ENCODE measurements at places on chromosomes 4 and X.

GRCh38 chr4:144739511-144740033 is 93.6 kb downstream of the HHIP start:
- DNase-seq, result no peak

GRCh38 chr4:3031357-3032082 is 42.8 kb downstream of the HTT-AS start:
- DNase-seq, result no peak

DNA sequence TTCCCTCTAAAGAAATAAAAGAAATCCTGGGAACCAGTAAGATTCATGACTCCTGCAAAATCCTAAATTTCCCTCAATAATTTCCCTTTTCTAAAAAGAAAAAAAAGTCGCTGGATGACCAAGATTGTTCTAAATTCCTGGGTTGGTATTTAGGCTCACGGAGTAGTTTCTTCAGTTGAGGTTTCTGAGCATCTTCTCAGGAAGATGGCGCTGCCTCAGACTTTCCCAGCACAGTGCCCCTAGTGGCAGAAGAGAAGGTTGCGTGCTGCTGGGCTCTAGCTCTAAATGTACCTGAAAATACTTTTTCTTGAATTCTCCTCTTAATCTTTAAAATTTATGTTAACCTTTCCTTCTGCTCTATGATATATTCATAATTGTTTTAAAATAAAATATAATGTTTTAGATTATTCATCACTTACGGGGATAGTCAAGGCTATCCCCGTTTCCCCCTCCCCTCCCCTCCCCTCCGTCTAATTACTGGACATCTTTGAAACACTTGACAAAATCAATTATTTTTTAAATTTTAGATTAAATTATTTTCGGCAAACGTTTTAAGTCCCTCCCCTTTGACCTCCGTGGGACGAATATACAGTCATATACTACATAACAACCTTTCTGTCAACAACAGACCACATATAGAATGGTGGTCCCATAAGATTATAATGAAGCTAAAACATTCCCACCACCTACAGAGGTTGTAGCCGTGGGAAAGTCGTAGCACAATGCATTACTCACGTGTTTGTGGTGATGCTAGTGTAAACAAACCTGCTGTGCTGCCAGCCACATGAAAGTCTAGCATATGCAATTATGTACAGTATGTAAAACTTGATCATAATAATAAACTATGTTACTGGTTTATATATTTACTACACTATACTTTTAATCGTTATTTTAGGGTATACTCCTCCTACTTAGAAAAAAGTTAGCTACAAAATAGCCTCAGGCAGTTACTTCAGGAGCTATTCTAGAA is 41.0 kb upstream of the GATB start:
- no peak for DNase-seq

DNA sequence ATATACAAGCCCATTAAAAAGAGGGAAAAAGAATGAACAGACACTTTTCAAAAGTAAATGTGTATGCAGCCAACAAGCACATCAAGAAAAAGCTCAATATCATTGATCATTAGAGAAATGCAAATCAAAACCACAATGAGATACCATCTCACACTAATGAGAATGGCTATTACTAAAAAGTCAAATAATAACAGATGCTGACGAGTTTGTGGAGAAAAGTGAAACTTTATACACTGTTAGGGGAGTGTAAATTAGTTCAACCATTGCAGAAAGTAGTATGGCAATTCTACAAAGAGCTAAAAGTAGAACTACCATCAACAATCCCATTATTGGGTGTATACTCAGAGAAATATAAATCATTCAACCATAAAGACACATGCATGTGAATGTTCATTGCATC is 203.0 kb downstream of the ARAP2 start:
- no peak for DNase-seq

- DNase-seq, result no peak
These were observed 90.6 kb upstream of the AFAP1 start for GRCh38 chr4:8030121-8030781.

DNA sequence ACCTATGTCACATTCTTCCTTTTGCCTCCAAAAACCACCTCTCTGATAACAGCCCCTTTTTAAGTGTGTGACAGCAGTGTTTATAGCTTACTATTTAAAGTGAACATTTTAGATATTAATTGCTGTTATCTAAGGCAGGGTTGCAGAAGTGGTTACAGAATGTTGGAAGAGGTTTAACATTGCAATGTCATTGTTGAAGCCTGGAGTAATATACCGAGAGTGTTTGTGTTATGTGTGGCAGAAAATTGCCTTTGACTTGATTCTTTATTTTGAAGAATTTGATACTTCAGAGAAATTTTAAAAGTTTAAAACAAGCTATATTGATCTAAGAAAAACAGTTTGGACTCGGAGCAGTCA is 37.1 kb downstream of the SMARCAD1 start:
- DNase-seq, result no peak

DNA sequence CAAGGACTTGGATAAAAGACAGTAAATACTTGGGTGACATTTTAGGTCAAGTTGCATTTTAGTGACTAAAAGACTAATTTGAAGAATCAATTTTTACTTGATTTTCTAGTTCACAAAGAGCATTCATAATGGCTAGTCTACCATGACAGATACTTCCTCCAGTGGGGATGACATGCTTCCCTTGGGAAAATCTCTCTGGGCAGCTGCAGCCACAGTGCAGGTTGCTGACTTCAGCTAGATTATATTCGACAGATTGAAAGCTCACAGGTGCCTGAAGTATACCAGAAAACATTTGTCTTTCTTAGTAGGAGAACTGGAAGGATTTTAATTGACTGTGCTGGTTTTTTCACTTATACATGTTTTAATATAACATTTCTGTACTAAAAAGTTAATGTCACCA is 209.6 kb upstream of the MAGEB2 start:
- DNase-seq, result no peak

GRCh38 chrX:46704767-46705386 is 54.0 kb downstream of the SLC9A7 start:
- no peak for DNase-seq

DNA sequence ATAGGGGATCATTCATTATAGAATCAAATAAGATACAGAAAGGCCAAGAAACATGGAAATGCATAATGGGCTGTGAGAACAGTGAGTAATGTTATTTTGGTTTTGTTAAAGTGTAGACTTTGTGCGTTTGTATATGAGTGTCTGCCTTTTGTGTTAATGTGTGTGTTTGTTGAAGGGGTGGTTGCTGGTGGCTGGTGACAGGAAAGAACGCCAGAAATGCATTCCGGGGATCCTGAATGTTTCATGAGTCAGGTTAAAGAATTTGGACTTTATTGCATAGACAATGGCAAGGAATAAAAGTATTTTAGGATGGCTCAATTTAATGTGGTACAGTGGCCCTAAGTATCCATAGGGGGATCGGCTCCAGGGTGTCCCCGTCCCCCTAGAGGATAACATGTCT is 1228.9 kb downstream of the PCDH7 start:
- no peak for DNase-seq

DNA sequence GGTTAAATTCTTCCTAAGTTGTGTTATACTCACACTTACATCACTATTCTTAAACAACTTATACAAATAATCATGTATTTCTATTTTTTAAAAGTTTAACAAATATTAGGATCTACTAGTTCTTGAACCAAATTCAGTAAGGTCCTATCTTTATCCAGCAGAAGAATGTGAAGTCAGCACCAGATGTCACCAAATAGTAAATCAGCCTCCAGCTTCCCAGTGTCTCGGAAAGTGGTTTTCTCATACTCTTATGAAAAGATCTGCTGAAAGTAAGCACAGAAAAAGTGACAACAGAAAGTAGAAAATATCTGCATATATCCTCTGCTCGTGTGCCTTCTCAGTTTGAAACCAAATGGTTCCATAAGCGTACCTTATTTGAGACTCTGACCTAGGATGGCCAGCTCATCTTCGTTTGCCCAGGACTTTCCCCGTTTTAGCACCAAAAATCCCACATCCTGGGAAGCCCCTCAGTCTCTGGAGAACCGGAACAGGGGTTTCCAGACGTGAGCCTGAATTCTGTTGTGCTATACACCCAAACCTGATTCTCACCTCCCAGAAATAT is 98.0 kb upstream of the DCLK2 start:
- DNase-seq, result no peak

- no peak for DNase-seq
These were observed 24.3 kb upstream of the GPR34 start for GRCh38 chrX:41664375-41664901.

DNA sequence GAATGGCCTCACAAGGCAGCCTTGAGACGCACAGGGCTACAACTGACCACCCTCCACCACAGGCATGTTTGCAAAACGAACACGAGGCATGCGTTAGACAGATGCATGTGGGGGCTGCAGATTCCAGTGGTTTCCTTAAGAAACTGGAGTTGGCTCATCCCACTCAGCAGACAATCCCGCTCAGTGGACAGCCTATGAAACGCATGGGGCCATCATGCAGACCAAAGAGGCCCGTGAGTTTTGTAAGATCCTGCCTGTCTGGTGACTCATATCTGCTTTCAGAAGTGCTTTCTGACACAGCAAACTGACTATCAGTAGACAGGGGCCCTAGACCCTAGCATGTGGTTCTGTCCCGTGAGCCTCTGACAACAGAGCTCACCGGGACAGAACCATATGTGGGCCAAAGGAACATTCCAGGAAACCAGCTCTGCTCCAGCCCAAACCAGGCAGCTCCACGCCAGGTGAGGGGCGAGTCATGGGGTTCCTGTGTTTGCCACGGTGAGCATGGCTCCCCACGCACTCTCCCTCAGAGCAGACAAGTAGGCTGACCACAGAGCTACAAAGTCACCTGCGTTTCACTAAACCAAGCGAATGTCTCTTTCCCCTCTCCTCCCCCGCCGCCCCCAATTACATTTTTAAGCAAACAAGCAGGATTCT is 74.4 kb downstream of the MTMR1 start:
- DNase-seq, result no peak

DNA sequence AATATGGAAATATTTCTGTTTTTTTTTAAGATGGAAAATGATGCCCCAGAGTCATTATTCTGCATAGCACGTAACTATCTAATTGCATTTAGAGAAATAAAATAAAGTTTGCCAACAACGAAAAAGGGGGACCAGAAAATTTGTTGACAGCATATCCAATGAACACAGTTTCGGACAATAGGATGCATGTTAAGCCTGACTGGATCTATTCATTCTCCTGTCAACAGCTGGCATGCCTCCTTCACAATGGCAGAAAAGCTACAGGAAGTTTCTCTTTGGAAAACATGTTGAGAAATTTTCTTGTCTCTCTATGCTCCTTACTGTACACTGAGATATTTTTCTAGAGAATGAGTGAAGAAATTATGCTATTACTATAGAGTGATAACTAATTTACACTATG is 262.5 kb downstream of the GRID2 start:
- no peak for DNase-seq

DNA sequence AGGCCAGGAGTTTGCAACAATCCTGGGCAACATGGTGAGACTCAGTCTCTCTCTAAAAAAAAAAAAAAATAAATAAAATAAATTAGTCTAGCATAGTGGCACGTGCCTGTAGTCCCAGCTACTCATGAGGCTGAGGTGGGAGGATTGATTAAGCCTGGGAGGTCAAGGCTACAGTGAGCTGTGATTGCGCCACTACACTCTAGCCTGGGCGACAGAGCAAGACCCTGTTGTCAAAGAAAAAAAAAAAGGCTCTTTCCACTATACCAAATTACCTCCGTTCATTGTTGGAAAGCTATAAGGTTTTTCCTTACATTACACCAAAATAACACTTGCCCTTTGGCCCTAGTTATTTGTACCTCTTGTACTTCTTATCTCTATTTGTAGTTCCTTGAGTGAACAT is 9.9 kb upstream of the PRSS48 start:
- DNase-seq, result no peak

DNA sequence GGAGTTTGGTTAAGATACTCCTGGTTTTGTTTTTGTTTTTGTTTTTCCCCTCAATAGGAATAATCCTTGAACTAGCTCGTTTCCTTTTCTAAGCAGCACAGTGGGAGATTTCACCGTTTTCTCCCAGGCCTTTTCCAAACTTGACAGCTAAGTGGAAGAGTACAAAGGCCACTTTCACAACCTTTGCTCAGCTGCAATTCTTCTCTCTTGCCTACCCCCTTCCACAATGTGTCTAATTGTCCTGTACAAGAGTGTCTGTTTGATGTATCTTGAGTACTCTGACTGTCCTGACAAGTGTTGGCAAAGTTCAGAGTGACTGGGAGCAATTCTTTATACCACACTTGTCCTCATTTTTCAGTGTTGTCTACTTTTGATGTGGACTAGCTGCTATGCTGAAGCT is 674.3 kb upstream of the AMOT start:
- DNase-seq, result no peak

- DNase-seq, result no peak
These were observed 42.5 kb downstream of the LRBA start for GRCh38 chr4:150972592-150972991.

- no peak for DNase-seq
These were observed 68.1 kb upstream of the FTHL17 start for GRCh38 chrX:31139961-31140360.

GRCh38 chr4:52606726-52607125 is 52.4 kb downstream of the USP46 start:
- DNase-seq, result no peak

DNA sequence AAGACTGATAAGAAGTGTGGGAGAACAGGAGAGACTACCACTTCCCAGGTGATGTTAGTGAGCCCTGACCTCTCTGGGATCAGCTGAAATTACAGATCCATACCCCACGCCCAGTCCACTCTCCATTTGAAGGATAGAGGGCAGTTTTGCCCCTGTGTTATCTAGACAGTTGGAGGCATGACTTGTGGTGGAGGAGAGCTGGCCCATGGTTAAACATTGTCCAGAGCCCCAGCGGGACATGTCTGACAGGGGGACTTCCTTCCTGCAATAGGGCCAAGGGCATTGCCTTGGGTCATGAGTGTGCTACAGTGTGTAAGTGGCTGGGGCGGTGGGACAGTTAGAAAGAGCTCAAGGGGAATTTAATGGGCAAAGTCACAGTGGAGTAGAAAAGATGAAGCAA is 181.1 kb downstream of the MID1IP1 start:
- DNase-seq, result no peak

DNA sequence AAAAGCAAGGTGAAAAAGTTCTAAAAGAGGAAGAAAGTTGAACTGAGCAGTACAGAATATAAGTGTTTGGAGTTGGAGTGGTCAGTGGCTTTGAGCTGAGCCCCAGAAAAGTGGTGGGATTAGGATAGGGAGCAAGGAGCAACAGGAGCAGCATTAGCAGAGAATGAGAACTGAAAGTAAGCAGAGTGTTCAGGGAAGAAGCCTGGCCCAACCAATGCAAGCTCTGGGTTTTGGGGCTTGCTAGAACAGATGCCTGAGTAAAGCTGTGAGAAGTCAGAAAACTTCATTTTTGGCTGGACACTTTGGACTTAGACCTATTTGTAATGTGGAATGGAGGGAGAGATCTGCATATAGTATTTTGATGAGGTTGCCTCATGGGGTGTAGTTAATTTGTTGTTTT is 17.8 kb downstream of the JADE1 start:
- no peak for DNase-seq

DNA sequence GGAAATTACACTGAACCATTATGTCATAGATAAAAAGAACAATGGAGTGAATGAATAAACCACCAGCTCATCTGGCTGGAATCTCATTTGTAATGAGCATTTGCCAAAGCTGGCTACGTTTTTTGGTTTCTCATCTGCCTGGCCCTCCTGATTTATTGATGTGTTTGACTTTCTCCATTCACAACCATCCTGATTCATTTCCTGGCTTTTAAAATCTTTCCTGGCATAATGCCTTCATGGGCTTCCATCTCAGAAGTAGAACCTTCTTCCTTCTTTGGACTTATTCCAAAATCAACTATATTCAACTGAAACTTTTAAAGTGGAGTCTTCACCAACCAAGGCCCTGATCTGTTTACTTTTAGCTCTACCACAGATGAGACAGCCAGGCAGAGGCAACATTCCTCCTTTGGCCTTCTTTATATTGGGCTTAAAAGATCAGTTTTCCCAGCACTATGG is 36.0 kb upstream of the ARSJ start:
- DNase-seq, result no peak
